ENCODE measurements at places on chromosomes 1 and 21.
A peak's percentile ranks its signal among the peaks of the same experiment; 100 is the strongest.

GRCh38 chr1:183580281-183580682, 10.0 kb downstream of the NCF2 start:
- no peak for DNase-seq

DNA sequence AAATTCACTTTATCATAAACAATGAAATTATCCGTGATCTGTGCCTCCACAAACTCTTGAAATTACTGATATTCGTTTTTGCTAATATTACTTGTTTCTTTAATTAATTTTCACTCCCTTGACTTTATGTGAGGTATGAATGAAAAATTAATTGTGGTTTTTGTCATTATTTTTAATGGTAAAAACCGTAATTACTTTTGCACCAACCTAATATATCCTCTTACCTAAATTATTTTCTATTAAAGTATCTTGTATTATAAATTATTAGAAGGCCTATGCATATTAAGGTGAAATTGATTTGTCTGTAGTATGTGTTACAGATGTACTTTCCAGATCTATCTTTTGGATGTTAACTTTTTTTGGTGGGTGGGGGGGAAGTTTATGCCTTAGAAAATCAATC, 315.9 kb downstream of the KCTD3 start:
- DNase-seq = no peak

DNA sequence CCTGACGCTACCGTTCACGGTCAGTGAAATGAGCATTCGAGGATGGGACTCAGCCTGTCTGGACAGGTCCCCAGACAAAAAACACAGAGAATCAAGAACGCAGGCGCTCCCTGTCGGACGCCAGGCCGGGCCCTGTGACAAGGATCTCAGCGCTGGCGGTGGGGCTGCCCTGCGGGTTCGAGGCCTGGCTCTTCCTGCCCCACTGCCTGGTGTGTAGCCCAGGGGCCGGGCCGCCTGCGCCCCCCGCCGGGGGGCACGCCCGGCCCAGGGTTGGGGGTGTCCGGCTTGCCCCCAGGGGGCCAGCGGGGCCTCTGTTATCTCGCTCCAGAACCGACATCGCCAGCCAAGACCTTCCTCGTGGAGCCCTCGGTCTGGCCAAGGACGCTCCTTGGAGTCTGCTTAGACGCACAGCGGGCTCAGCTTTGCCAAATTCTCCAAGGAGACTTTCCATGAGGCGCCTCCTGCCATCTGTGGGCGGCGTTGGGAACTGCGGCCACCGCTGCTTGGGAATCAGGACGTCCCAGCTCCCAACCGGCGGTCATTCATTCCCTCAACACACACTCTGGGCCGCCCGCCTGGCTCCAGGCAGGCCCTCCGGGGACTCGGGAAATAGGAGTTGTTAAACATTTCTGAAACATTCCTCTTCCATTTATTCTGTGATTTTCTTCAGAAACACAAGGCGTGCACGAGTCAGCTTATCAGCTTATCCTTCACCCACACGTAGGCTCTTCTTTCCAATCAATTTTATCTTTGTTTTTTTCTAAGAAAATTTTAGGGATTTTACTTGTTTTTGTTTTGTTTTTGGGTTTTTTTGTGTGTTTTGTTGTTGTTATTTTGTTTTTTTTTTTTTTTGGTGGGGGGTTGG, 11.3 kb upstream of the RIPK4 start:
- peak; percentile 93 for DNase-seq

GRCh38 chr1:178004926-178005391, 35.1 kb upstream of the SEC16B start:
- DNase-seq = no peak

DNA sequence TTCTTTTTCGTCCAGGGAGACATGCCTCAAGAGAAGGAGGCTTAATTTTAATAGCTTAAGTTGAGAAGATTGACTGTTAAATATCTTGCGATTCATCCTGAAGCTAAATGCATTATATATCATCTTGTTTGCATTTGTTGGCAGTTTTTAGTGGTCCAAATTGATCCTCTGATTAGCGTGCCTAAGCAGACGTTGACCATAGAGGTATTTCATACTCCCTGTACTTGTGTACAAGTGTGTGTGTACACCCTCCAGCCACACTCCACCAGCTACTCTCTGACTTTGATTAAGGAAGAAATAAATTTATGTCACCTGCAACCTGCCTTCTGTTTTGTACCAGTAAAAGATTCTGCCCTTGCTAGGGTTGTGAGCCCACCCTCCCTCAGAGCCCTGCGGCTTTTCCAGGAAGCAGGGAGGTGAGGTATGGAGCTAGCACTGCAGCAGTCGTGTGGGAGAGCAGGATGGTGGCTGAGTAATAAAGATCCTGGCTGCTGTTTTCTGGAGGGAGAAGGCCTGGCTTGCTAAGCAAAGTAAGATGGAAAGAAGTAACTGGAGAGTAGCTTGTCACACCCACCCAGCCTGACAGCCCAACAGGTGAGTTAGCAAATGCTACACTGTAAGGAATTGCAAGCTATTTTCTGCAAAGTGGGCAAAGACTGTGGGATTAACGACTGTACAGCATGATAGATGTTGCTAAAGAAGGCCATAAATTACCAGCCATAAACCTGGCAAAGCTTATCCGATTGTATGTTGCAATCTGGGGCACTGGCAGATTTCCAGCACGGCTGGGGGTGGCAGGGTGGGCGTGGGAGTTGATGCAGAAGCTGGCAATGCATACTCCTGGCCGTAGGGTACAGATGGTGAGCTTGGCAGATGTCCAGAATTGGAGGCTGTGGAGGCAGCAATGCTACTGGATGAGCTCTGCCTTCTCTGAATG, 170.2 kb downstream of the TNR start:
- no peak for DNase-seq

Measured in NT2/D1 (cell line).